ENCODE measurements at places on chromosomes 3 and 15. TPM values are rescaled to one million over a fixed set of nuclear protein-coding genes. Genes with fewer than 3 reads are reported as not detected.

The PLA2G4E gene
- not detected for total RNA-seq

The DGKG gene
- 13.4 TPM for total RNA-seq

The MYL3 gene
- total RNA-seq, result not detected

The KLHL40 gene
- not detected for total RNA-seq

The SYNM gene
- total RNA-seq, result 71.3 TPM

DNA sequence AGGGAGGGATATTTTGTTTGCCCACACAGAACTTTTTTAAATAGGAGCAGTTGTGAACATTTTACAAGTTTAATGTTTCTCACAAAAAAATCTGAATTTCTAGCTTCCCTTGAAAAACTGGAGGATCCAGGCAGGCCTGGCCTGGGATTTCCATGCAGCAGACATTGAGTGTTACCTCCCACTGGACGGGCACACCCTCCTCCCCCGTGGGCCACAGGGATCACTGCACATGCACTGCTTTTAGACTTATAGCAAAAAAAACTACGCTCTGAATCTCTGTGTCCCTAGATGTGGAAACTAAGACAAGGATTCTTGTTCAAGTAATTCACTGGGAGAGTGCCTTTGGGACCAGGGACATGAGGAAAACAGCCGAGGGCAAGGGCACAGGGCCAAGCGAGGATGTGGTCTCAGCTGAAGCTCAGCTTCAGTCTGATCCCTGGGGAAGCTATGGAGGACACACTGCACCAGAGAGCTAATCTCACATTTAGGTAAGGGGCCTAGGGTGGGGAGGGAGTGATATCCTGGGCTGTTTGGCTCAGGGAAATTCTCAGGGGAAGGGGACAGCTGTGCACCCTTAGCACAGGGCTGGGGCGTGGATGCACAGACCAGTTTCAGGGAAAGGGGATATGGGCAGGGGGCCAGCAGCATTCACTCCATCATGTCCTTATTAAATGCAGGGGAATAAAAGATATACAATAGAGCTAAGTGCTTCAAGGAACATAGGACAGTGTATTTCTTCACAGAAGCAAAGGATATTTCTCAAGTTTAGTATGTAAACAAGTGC, 46.0 kb downstream of the FSIP1 start:
- DNase-seq, result no peak

- no peak for DNase-seq
Observed at GRCh38 chr15:65254758-65255157, 31.9 kb downstream of the PARP16 start.

GRCh38 chr3:126295407-126295939, 61.7 kb downstream of the KLF15 start:
- DNase-seq, result no peak

DNA sequence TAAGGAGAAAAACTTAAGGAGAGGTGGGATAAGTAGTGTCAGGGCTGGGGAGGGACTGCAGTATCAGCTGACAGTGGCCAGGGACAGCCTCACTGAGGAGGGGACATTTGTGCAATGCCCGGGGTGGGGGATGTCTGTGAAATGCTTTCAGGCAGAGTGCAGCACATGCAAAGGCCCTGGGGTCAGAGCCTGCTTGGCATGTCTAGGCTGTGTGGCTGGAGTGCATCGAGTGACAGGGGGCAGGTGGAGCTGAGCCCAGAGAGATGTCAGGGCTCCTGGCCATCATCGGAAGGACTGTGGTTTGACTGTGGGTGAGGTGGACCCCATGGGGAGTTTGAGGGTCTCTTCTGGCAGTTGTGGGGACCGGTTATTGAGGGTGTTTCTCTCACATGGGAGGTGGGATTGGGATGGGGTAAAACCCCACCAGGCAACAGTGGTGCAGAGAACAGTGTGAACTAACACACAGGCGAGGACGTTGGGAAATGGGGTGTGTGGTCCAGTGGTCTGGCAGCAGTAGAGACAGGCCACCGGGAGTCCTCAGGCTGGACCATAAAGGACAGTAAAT, 61.2 kb downstream of the FBLN2 start:
- no peak for DNase-seq

DNA sequence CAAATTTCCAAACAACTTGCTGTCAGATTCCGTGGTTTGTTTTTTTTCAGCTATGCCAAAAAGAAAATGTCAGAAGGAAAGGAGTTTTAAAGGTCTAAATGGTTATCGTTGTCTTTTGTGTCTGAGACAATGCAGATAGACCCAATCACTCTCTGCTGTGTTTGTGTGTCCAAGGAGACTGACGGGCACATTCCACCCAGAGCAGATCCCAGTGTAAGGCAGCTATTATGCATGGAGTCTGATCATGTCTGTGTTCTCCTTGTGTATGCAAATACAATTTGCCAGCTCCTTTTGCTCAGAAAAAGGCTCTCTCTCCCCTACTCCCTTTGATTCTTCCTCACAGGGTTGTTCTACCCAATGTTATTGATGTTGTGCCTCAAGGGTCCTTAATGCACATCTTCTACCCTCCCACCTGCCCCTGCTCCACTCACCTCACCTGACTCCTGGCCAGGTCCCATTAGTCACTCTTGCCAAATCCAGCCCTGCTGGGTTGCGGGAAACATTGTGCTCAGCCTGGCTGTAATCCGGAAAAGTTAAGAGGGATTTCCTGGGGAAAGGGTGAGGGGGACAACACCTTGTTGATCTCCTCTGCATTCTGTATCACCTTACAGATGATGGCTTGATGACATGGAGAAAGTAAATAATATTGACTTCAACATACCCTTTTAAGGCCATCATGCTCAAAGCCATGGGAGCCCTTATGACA, 61.0 kb downstream of the OTOL1 start:
- DNase-seq, result no peak

DNA sequence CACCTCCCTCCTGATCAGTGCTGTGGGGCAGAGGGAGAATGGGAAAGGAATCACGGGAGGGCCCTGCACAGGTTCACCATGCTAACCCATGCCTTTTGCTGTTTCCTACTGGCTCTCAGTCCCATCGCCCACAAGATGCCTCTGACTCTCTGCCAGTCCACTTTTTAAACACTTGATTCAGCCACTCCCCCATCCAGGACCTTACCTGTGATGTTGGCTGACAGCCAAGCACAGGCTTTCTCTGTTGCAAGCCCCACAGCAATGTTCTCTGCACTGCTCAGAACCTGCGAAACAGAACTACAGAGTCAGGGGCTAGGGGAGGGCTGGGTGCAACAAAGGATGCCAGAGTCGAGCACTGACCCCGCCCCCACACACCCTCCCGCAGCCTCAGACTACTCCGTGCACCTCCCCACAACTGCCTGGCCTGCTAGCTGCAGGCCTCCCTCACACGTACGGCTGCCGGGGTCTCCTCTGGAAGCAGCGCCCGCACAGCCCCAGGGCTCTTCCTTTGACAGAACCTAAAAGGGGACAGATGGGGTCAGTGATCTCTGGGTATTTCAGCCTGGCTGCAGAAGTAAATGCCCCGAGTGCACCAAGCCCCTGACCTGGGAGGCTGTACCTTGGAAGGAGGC, 9.1 kb downstream of the CDAN1 start:
- DNase-seq, result peak; percentile 62

- DNase-seq, result no peak
Observed at GRCh38 chr3:131602011-131602779, 99.4 kb upstream of the MRPL3 start.

DNA sequence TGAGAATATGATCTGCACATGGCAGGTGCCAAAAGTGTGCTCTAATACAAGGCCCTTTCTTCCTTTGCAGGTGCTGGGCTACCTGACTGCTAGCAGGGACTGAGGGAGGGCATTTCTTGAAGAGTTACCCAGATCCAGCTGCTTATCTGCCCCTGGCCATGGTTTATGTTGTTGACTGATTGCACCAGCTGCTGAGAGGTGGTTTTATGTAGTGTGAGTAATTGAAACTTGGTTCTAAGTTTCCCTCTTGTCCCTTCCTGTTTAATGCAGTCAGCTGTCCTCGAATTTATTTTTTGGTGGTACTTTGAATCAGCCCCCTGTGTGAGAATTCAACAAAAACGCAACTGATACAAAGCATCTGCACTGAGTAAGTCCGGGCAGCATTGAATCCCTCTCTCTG, 288.3 kb upstream of the C2CD4B start:
- DNase-seq, result no peak

- no peak for DNase-seq
Observed at GRCh38 chr3:170081079-170081741, 43.4 kb downstream of the GPR160 start.

DNA sequence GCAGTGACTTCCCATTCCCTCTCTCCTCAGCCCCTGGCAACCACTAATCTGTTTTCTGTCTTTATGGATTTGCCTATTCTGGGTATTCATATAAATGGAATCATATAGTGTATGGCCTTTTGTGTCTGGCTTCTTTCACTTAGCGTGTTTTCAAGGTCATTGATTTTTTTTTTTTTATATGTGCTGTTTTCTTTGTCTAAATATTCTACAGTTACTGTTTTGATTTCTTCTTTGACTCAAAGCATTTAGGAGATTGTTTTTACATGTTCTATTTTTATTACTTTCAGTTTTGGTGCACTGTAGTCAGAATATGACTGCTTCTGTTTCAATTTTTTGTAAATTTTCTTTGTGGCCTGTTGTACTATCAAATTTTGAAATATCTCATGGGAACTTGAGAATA, 71.9 kb upstream of the RNU6-1 start:
- no peak for DNase-seq

Measured in stomach (tissue), 19 donors.